ENCODE measurements at places on chromosomes 5 and 9.
A peak's percentile ranks its signal among the peaks of the same experiment; 100 is the strongest.

GRCh38 chr9:129237164-129237611 is 59.1 kb upstream of the IER5L start:
- DNase-seq: no peak
- no peaks in the 10 kb centered on the region for H3K36me3 ChIP-seq
- H3K4me1 ChIP-seq: peaks cover 11% of the 10 kb centered on the region
- H3K27ac ChIP-seq: peak overlapping the region; percentile 31
- peak overlapping the region; percentile 39 for H3K4me3 ChIP-seq

GRCh38 chr5:145375521-145375920 is 459.6 kb downstream of the PRELID2 start:
- no peaks in the 10 kb centered on the region for H3K36me3 ChIP-seq
- H3K4me3 ChIP-seq: no peak overlapping the region
- H3K27me3 ChIP-seq: no peaks in the 10 kb centered on the region
- no peak for DNase-seq
- H3K27ac ChIP-seq: no peak overlapping the region

DNA sequence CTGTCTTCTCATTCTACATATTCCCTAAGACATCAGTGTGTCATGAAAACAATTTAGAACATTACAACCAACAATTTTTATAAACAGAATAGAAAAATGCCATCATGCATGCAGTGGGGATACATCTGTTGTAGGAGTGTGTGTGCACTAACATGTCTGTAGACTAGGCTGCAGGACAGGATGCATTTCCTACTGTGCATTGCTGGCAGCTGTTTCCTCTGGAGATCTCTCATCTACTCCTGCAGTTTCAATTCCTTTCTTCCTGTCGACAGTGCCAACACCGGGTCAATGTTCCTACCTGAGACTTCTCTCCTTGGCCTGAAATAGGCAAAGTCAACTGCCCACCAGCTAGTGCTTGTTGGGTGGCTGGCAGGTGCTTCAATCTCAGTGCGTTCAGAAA is 69.8 kb downstream of the ANKH start:
- DNase-seq: no peak
- no peak overlapping the region for H3K27ac ChIP-seq
- H3K4me1 ChIP-seq: peaks cover 14% of the 10 kb centered on the region
- peaks cover 10% of the 10 kb centered on the region for H3K36me3 ChIP-seq
- no peaks in the 10 kb centered on the region for H3K27me3 ChIP-seq
- H3K4me3 ChIP-seq: no peak overlapping the region

GRCh38 chr9:100167176-100167575 is 68.1 kb downstream of the INVS start:
- no peak overlapping the region for H3K4me3 ChIP-seq
- no peaks in the 10 kb centered on the region for H3K27me3 ChIP-seq
- no peak overlapping the region for H3K27ac ChIP-seq
- peaks cover 5% of the 10 kb centered on the region for H3K36me3 ChIP-seq
